ENCODE measurements at places on chromosomes 6 and 20. TPM values are rescaled to one million over a fixed set of nuclear protein-coding genes. Genes with fewer than 3 reads are reported as not detected.

GRCh38 chr20:35771689-35772562 is at the start of gene PHF20:
PHF20 (plus strand) TSS chr20:35772015; CDS start chr20:35801523, 29,508 bp downstream.
- peak; percentile 99 for DNase-seq

- no peak for DNase-seq
Observed at GRCh38 chr6:140940251-140940925, 1192.3 kb upstream of the GJE1 start.

DNA sequence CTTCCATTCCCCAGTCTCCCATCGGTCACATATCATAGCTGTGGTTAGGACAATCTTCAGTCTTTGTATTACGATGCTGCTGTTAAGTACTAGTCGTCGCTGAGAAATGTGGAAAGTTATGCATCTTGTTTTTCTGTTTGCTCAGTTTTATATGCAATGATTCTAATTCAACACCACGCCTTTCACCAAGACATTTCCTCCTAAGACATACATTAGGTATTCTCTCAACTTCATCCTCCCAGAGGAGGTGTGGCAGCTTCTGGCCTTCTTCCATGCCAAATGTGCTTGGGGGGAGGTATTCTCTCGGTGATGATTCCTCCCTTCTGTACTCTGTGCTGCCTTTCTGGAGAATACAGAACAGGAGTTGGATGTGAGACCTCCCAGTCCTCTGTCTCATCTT is 66.1 kb downstream of the B4GALT5 start:
- no peak for DNase-seq

DNA sequence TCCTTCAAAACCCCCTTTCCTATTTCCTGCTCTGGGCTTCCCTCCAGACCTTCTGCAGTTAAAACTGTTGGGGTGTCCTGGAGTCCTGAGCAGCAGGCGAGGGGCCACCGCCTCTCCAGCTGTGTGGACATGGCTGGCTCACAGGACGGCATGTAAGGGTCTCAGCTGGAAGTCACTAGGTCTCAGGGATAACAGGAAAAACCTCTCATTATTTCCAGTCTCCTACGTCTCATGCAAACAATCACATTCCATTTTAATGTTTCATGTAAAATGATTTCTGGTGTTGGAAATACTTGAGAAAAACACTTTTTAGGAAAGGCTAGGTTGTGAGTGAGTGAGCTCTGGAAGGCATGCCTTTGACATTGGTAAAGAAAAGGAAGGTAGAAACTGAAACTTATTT is 158.7 kb downstream of the SCML4 start:
- no peak for DNase-seq

GRCh38 chr20:1494436-1494835 is 3.2 kb upstream of the SIRPB2 start:
- DNase-seq = no peak

- no peak for DNase-seq
Observed at GRCh38 chr20:53869466-53870258, 200.7 kb downstream of the BCAS1 start.

GRCh38 chr6:101607111-101607690 is 213.7 kb downstream of the GRIK2 start:
- no peak for DNase-seq

The TP53TG5 gene
- total RNA-seq = not detected

The GFOD1 gene
- 37.0 TPM for total RNA-seq

The NOP56 gene
- total RNA-seq = 463 TPM

The ERMARD gene
- total RNA-seq = 30.3 TPM

All from omental fat pad (tissue), 4 donors.